ENCODE measurements at places on chromosomes 12 and 14.

- no peak for DNase-seq
Observed at GRCh38 chr12:27823038-27823437, 43.0 kb upstream of the MANSC4 start.

DNA sequence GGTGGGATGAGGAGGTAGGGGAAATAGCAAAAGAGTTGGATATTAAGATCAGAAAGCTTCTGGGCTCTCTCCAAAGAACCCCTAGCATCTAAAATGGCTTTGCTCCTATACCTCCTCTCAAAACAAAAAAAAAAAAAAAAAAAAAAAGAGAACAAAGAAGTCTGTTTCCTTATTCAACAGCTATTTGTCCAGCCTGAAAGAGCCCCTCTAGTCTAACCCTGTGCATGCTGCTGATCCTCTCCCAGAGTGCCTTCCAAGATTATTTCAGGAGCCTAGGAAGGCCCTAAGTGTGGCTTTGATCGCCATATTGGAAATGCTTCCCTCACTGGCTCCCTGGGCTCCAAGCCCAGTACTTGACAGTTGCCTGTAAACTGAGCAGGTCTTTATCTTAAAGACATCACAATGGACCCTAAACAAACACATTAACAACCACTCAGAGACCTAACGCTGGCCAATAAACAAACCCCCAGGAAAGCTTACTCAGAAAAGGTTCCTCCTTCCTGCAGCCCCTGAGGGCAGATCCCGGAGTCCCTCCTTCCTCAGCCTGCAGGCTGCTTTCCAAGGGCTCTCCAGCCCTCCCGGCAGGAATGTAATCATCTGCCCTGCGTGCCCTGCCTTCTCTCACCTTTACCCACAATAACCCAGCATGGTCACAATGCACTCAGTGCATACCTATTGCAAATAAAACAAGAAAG, 17.4 kb upstream of the COL2A1 start:
- DNase-seq, result no peak

- no peak for DNase-seq
Observed at GRCh38 chr14:72636094-72636493, 257.8 kb downstream of the DPF3 start.

DNA sequence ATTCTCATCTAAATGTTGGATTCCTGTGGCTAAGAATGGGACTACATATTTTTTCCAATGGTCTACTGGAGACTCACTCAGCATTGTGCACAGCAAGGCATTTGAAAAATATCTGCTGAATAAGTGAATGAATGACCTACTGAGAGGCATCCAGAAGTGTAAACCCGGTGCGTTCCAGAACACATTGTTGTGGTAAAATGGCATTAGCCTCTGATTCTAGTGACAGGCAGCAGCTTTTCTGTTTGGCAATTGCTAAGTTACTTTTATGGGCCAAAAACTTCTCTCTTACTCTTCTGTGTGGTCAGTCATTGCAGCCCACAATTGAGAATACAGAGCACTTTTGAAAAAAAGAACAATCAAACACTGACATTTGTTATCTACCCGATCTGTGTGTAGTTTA, 36.5 kb downstream of the WIF1 start:
- DNase-seq, result no peak

- peak; percentile 30 for DNase-seq
Observed at GRCh38 chr14:64506721-64507120, 2.2 kb downstream of the ZBTB1 start.

GRCh38 chr12:115096588-115097397, 412.8 kb upstream of the TBX3 start:
- DNase-seq, result no peak

GRCh38 chr12:47763481-47764346, 5.0 kb upstream of the RAPGEF3 start:
- DNase-seq, result no peak

DNA sequence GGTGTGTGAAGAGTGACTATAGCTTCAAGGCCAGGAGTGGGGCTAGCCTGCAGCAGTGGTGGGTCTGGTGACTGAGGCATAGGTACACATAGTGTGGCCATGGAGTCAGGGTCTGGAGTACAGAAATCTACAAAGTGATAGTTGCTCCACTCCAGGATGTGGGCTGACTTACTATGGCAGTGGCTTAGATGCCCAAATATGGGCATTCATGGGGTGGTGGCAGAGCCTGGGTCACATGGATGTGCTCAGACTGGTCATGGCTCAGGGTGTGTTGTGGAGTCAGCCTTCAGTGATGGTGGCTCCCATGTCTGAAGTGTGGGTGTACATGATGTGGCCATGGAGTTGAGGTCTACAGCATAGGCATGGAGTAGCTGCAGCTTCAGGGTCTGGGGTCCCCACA, 27.3 kb downstream of the CLEC6A start:
- no peak for DNase-seq

- DNase-seq, result no peak
Observed at GRCh38 chr12:1584326-1584725, 10.1 kb downstream of the FBXL14 start.

- DNase-seq, result no peak
Observed at GRCh38 chr12:132771126-132771838, 9.7 kb upstream of the ANKLE2 start.

- DNase-seq, result no peak
Observed at GRCh38 chr14:99531251-99532096, 50.3 kb downstream of the CCNK start.

DNA sequence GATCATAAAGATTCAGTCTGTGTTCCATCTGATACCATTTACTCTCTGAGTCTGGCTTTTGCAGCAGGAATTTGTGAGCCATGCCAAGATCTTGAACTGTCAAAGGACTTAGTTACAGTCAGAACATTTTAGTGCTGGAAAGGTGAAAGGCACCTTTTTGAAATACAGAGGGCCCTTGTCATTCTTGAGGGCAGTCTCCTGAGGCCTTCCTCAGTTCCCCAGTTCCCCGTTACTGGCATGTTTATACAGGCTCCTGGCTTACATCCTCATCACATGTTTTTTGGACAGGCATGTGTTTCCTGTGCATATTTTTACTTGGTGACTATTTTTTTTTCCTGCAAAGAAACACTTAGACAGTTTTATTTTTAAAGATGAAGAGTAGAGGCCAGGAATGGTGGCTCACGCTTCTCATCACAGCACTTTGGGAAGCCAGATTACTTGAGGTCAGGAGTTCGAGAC, 21.0 kb downstream of the CFAP54 start:
- no peak for DNase-seq
